Karpas-422 (cell line): ENCODE measurements at places on chromosomes 12 and 14.

DNA sequence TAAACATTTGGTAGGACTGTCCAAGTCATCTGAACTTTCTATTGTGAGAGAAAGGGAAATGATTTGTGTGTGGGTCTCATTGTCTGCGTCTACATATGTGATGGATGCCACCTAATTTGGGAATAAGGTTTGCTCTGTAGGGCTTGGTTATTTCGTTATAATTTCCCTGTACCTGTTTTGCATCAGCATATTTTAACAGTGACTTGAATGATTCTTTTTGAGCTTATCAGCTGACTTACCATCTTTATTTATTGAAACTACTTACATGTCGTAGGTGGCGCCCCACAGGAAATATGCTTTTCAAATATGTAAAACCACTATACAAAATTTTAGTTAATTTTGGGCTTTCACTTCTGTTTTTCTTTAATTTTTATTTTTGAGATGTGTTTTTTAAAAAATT is 56.5 kb upstream of the BCAT1 start:
- peak; percentile 86 for DNase-seq

GRCh38 chr14:99716850-99717681 is 33.0 kb downstream of the CYP46A1 start:
- no peak for DNase-seq

DNA sequence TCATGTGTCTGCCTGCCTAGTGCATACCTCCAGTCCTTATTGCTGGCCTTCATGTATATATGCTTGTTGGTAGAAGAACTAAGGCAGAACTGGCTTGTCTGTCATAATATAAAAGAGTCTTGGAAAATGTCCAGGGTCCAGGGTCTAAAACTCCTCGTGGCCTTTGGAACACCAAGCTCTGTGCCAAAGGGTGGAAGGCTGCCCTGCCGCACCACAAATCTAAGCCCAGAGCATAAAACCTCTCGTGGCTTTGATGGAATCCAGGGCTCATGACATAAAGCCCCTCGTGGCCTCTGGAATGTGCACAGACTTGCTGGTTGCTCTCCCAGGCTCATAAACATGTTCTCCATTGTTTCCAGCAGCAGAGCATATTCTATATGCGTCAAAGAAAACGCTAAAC is 107.9 kb downstream of the BBS10 start:
- no peak for DNase-seq

DNA sequence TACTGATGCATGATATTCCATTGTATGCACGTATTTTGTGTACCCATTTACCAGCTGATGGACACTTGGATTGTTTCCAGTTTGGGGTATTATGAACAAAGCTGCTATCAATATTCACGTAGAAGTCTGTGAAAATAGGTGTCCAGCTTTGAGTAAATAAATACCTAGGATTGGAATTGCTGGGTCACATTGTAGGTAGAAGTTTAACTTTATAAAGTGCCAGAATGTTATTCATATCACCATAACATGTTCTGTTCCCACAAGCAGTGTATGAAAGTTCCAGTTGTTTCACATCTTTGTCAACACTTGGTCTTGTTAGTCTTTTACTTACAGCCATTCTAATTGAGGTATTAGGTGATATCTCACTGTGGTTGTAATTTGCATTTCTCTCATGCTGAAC is 108.0 kb upstream of the METAP2 start:
- DNase-seq: peak; percentile 74

DNA sequence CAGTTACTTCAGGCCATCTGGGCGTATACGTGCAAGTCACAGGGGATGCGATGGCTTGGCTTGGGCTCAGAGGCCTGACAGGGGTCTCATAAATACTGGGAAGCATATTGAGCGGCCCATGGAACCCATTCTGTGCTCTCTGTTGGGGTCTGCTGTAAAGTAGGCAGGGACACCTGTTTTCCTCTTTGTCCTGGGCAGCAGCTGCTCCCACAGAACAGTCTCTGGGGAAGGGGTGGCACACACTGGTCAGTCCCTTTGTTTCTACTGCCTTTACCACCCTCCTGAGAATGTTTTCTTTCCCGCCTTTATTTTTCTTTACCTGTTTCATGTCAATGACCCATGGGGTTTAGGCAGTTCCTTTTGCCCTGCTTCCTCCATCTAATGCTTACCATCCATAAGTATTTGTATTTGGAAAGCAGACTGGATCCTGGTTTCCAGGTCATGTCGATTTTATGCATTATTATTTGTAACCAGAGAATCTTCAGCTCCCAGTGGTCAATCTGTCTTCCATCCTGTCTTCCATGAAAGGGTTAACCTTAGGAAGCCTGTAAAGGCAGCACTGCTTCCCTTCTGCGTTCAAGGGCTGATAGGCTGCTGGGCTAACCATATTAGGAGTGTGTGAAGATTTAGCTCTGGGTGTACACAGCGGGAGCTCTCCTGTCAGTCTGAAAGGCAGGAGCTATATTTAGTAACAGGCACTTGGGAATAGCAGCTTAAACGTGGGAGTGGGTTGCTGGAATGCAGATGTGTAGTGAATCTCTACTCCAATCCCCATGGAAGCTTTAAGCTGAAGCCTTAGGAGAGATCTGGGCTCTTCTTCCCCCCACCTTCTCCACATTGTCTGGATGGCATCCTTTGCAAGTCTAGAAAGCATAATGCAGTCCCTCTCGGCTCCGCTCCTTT is 124.0 kb downstream of the DYRK2 start:
- no peak for DNase-seq

- peak; percentile 70 for DNase-seq
Observed at GRCh38 chr12:52506858-52507715, 13.1 kb downstream of the KRT5 start.

GRCh38 chr12:122467983-122468382 is 32.7 kb downstream of the ZCCHC8 start:
- DNase-seq: no peak
